GM04504 (cell line): ENCODE measurements at places on chromosomes 2 and 18.

DNA sequence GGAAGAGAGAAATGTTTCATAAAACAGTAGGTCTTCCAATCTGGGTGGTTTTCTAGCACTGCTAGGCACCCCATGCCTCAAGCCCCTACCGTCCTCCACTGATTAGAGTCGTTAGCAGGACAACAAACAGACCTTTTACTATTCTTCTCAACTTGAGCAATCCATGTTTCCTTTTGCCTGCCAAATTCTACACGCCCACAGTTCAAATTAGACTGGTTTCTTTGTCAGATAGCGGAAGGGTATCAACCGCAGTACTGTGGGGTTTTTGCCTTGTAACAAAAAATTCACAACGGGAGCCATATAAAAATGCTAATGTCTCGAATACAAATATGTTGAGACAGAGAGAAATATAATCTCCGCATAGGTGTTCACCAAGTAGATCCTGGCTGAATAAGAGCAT lies 59.9 kb downstream of the VIT start:
- no peak for DNase-seq

GRCh38 chr18:31450409-31450808 lies 2.9 kb downstream of the DSG3 start:
- DNase-seq: no peak

- no peak for DNase-seq
Observed at GRCh38 chr18:37671530-37671929, 105.9 kb upstream of the CELF4 start.

DNA sequence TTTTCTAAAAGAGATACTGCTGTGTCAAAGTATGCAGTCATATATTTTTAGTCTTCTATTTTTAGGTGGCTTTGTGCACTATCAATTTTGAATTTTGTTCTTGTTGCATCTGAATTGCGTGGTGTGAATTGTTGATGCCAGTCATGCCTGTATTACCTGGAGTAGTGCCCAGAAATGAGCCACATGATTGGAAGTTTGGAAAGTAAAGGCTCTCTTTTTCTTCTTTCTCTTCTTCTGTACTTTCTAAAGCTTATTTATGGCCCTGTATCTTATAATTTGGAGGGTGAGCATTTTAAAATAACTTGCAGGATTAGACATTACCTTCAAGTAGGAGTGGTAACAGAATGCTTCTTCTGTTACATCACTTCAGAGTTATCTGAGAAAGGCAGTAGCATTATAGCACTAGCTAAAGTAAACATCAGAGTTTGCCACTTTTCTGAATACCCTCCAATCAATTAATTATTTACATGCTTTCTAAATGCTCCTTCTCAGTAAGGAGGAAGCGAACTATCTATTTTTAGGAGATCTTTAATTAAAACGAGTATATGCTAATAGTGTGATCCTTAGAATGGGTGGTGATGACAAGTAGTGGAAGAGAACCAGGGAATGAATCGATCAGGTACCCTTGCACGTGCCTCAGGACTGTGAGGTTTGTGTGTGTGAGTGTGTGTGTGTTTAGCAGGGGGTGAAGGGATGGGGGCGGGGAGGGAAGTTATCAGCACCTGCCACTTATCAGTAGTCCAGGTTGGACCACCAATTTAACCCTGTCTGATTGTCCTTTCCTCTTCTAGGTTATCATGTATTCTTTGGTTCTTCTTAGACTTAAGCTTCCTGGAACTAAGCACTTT lies 112.5 kb downstream of the MAP3K20 start:
- no peak for DNase-seq

DNA sequence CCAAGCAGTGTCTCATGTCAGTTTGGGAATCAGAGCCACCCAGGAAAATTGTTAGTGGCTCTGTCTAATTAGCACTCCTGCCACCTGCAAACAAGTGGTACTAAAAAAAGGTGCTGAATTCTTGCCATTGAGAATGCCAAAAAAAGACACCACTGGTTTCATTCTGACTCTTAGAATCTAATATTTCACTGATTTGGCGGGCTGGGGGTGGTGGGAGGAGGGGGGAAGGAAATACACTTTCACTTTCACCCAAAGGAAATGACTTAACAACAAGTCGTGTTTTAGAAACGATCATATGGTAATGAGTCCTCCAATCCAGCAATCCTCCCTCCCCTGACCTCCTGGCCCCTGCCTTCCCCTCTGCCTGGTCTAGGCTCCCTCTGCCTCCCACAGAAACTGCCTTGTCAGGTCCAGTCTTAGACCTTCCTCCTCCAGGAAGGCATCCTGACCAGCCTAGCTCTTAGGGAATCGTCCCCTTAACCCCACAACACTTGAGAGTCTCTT lies 4.4 kb upstream of the KLHL29 start:
- no peak for DNase-seq

GRCh38 chr2:27379836-27380625 lies 503 bp downstream of the ZNF513 start:
- DNase-seq: no peak

GRCh38 chr2:86249579-86250391 lies 50.5 kb downstream of the MRPL35 start:
- DNase-seq: peak; percentile 78

- peak; percentile 61 for DNase-seq
Observed at GRCh38 chr2:39488450-39488849, 51.4 kb upstream of the MAP4K3 start.

DNA sequence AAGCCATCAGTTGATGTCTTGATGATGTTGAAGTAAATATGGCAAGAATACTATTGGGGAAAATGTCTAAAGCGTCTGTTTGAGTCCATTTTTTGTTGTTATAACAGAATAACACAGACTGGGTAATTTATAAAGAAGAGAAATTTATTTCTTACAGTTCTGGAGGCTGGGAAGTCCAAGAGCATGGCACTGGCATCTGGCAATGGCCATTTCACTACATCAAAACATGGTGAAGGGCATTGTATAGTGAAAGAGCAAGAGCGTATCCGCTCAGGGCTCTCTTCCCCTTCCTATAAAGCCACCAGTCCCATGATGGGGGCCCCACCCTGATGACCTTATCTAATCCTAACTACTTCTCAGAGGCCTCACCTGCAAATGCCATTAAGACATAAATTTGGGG lies 29.6 kb upstream of the MRPL19 start:
- no peak for DNase-seq

GRCh38 chr18:61765097-61765496 lies 127.7 kb downstream of the RNF152 start:
- peak; percentile 13 for DNase-seq

DNA sequence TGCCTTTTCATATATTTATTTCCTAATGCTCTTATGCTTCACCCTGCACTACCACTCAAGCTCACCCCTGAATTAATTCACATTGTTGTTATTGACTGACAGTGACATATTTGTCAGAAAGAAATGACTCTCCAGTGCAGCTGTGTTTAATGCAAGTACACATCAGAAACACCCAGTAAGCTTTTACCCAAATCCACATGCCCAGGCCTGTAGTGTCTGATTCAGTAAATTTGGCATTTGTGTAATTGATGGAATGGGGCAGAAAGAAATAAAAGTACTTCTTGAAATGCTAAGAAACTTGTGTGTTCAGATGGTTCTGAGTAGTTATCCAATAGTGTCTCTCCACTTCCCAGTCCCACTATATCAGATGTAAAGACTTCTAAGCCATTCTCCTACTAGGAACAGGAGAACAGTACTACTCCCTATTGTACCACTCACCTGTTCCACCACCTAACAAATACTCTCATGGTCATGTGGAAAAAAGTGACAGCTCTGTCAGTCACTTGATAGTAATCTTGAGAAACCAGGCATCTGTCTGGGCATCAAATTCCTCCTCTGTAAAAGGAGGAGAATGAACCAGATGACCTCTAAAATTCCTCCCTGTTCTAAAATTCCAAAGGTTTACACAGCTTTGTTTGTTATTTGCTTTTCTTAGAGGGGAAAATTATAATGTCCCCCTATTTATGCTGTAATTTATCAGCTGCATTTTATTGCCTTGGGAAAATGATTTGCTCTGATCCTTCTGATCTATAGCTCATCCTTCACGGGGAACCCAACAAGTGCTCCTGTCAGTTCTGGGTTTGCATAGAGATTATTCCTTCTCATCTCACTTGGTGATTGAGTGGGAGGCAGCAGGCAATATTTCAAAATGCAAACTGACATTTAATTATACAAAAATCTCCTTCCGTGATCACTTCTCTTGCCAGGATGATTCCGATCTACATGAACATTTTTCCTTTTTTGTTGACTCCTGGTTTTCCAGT lies 70.9 kb downstream of the ZNF385B start:
- DNase-seq: no peak

GRCh38 chr2:183671233-183671632 lies 547.0 kb downstream of the NUP35 start:
- DNase-seq: no peak

- no peak for DNase-seq
Observed at GRCh38 chr2:48183991-48184390, 277.7 kb upstream of the FBXO11 start.

GRCh38 chr2:206276169-206276942 lies 1.9 kb downstream of the ZDBF2 start:
- DNase-seq: no peak

GRCh38 chr2:96423828-96424227 lies 81.3 kb downstream of the NEURL3 start:
- DNase-seq: peak; percentile 3
